Smooth muscle cell of the pulmonary artery (primary cell): ENCODE measurements at places on chromosomes 4 and X. TPM values are rescaled to one million over a fixed set of nuclear protein-coding genes. Genes with fewer than 3 reads are reported as not detected.

Gene APELA
- total RNA-seq, result not detected in 2 replicates

Gene FSTL5
- total RNA-seq, result not detected in 2 replicates

Gene OCIAD1
- 83.2 and 106 TPM in 2 replicates for total RNA-seq

Gene RPA4
- 1.2 and 1.8 TPM in 2 replicates for total RNA-seq

Gene MYOZ2
- 1.4 and 4.4 TPM in 2 replicates for total RNA-seq

Gene MID1
- 15.8 and 23.0 TPM in 2 replicates for total RNA-seq

Gene LGI2
- total RNA-seq, result 0.23 and 0.59 TPM in 2 replicates

Gene PIN4
- total RNA-seq, result 6.0 and 9.6 TPM in 2 replicates

Gene TRAM1L1
- 0.59 and 1.8 TPM in 2 replicates for total RNA-seq

Gene ARMCX2
- 140 and 167 TPM in 2 replicates for total RNA-seq

Gene GPC4
- 0.89 and 3.5 TPM in 2 replicates for total RNA-seq

Gene FRAS1
- total RNA-seq, result 2.0 and 37.8 TPM in 2 replicates
